Activated CD4-positive, alpha-beta T cell treated with anti-CD3 and anti-CD28 coated beads, Interleukin-2, amount 10 ng/mL, durations not matched to agents 7 days and 5 days (primary cell): ENCODE measurements at places on chromosomes 16 and 17. TPM values are rescaled to one million over a fixed set of nuclear protein-coding genes. Genes with fewer than 3 reads are reported as not detected.

SYT17 gene
- not detected for total RNA-seq

SHBG gene
- total RNA-seq, result not detected

DOC2B gene
- total RNA-seq, result not detected

- no peak for DNase-seq
These were observed 3.8 kb downstream of the ACSM3 start for GRCh38 chr16:20767577-20767976.

- DNase-seq, result no peak
These were observed 14.0 kb downstream of the ALKBH5 start for GRCh38 chr17:18197535-18198194.

GRCh38 chr17:77770331-77771105 lies 188.0 kb upstream of the TNRC6C start:
- DNase-seq, result no peak

DNA sequence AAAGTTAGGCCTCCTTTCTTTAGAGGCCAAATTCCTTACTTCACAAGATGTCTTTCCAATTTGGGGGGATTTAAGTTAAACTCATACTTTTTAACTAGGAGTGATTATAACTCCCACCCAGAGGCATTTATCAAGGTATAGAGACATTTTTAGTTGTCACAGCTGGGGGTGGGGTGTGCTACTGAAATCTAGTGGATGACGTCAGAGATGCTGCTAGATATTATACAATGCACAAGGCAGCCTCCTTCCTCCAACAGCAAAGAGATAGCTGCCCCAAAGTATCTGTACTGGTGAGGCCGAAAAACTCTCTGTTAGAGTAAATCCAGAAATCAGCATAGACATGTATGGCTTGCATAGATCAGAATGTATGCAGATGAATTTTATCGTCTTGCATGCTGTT lies 324.0 kb downstream of the HS3ST4 start:
- no peak for DNase-seq

GRCh38 chr16:58537124-58537906 lies 22.0 kb downstream of the SETD6 start:
- no peak for DNase-seq

GRCh38 chr16:3637371-3637923 lies 17.0 kb upstream of the DNASE1 start:
- peak; percentile 57 for DNase-seq

- no peak for DNase-seq
These were observed 92.4 kb upstream of the HSBP1 start for GRCh38 chr16:83715217-83715920.

DNA sequence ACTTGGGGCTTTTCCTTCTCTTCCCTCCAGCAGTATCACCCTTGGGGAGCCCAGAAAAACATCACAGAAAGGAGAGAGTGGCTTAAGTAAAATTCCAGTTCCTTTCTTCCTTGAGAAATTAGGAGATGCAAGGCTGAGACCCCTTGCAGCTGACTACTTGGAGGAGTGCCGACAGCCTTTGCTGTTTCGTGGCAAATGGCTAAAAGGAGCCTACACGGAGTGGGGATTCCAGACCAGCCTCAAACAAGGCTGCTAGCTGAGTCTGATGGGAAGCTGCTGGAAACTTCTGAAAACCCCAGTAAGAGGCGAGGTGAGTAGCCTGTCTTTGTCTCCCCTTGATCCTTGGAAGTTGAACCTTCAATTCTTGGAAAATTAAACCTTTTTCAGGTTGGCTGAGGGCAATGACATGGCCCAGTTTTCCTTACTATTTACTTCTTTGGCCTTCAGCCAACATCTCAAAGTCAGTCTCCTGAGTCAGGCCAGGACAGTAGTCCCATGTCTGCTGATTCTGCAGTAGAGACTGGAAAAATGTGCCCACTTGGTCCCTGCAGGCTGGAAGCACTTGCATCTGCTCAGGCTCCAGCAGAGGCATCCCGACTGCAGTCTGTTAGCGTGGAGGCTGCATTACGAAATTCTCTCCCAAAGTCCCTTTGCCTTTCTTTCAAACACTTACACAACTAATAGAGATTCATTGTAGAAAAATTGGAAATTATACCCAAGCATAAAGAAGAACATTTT lies 23.4 kb downstream of the SMIM36 start:
- DNase-seq, result no peak

DNA sequence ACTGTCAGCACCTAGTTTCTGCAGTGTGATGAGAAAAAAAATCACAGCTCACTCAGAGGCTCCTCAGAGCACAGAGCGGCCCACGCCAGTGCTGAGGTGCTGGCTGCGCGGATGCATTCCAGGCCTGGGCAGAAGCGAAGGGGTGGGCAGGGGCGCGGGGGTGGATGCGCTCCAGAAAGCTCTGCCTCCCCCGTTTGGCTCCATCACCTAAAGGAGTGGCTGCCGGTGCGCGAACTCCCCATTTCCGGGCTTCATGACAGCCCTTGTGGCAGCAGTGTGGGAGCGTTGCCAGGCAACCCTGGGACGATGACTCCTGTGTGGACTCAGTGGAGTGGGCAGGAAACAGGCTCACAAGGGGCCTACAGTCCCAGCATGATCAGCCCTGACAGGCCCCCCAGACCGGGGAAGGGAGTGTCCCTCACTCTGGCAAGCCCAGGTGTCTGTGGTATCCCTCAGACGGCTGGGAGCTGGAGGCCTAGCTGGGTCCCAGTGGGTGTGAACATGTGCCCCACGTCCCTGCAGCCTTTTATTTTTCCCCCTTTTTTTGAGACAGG lies 32.8 kb upstream of the NUDT16L1 start:
- peak; percentile 86 for DNase-seq
